ENCODE measurements at places on chromosomes 6 and 20. TPM values are rescaled to one million over a fixed set of nuclear protein-coding genes. Genes with fewer than 3 reads are reported as not detected.

Gene PMEPA1
- total RNA-seq = 8.2 TPM

Gene PTCHD4
- total RNA-seq = 0.98 TPM

GRCh38 chr6:20605581-20605980 is 71.3 kb downstream of the CDKAL1 start:
- no peaks in the 10 kb centered on the region for H3K27me3 ChIP-seq
- no peak overlapping the region for H3K27ac ChIP-seq
- H3K4me3 ChIP-seq = no peak overlapping the region
- no peak for DNase-seq

- peaks cover 24% of the 10 kb centered on the region for H3K4me1 ChIP-seq
- DNase-seq = no peak
- no peaks in the 10 kb centered on the region for H3K27me3 ChIP-seq
- H3K27ac ChIP-seq = no peak overlapping the region
- H3K4me3 ChIP-seq = no peak overlapping the region
- peaks cover 2% of the 10 kb centered on the region for H3K36me3 ChIP-seq
Measured at GRCh38 chr6:108672641-108673040, 111.9 kb downstream of the FOXO3 start.

- no peaks in the 10 kb centered on the region for H3K36me3 ChIP-seq
- no peaks in the 10 kb centered on the region for H3K27me3 ChIP-seq
- no peaks in the 10 kb centered on the region for H3K4me1 ChIP-seq
- H3K4me3 ChIP-seq = no peak overlapping the region
- no peak overlapping the region for H3K27ac ChIP-seq
Measured at GRCh38 chr6:153563001-153563400, 431.9 kb upstream of the RGS17 start.
